ENCODE measurements at places on chromosomes 4 and X.
A peak's percentile ranks its signal among the peaks of the same experiment; 100 is the strongest.

GRCh38 chr4:114025176-114025777 lies 45.8 kb upstream of the ARSJ start:
- DNase-seq, result no peak

DNA sequence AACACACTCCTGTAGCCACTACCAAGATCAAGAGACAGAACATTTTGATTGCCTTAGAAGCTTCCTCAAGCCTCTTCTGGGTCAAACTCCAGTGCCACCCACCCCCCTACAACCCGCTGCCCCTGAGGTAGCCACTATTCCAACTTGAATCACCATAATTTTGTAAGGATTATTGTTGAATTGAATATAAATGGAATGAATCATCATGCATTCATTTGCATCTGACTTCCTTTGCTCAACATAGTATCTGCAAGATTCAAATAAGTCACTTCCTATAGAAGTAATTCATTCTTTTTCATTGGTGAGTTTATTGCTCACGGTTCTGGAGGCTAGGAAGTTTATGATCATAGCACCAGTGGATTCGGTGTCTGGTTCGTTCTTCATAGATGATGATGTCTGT lies 364.2 kb downstream of the SLITRK2 start:
- DNase-seq, result no peak

DNA sequence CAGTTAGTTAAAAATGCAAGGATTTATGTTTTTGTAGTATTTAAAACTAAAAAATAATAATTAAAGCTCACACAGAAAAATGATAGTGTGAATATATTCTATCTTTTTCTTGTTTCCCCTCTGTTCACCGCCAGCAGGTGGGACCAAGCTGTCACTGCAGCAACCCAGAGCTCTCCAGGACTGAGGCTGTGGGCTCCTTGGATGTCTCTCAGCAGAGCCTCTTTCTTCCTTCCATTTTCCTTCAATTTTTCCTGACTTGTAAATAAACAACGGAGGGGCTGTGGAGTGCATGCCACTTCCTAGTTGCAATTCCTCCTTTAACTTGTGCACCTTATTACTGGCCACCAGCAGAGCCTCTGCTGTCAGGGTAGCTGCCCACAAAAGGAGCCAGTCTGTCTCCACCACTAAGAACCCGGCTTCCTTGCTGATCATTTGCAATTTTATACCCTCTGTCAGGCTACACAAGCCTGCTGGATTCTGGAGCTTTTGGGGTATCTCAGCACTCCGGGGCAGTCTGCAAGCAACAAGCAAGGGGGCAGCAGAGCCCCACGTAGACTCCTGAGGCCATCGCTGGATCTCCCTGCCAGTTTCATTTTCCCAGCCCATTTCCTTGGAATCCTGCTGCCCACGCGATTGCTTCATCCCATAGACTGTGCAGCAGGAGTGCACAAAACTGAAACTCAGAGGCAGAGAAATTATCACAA lies 1467.4 kb downstream of the C4orf33 start:
- DNase-seq, result no peak

DNA sequence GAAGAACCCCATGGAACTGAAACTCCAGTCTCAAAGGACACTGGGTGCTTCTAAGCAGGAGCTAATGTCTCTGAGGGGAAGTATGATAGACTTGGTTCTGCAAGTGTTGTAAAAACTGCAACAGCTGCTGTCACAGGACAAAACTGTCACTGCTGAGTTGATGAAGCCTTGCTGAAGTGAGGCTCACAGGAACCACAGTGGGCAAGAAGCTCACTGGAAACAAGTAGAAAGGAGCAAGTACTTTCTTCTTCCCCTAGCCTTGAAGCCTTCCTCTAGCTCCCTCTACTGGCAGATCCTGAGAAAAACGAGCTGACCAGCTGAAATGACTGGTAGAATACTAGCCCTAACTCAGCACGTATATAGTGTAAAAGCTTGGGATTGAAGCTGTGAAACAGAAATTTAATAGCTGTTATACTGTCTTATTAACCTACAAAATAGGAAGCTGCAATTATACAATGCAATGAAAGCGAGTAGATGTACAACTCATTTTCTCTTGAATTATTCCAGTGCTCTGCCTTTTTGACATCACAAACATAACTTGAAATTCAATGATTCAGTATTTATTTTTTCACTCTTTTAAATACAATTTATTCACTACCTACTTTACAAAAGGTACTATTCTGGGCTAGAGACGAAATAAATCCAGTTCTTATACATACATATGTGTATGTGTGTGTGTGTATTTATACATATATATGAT lies 91.4 kb downstream of the GABRB1 start:
- peak; percentile 54 for DNase-seq

DNA sequence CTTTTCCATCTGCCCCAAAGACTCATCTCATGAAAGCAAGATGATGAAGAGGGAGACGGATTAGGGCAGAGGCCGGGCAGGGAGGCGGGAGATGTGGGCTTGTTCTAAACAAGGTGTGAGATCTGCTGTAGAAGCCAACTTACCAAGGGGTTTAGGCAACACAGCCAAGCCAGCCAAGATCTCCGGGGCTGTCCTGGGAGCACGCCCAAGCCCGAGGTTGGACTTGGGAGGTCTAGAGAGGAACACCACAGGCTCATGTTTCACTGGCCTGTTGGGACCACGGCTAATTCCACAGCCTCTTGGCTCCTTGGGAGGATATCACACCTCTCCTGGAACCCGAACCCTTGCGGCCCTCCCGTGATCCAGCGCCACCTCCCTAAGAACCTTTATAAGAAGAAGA lies 171.4 kb downstream of the CRLF2 start:
- DNase-seq, result no peak

- DNase-seq, result no peak
Observed at GRCh38 chrX:10367406-10367805, 210.6 kb downstream of the CLCN4 start.

- DNase-seq, result no peak
Observed at GRCh38 chr4:161444626-161445025, 719.2 kb downstream of the FSTL5 start.

- no peak for DNase-seq
Observed at GRCh38 chr4:19026281-19026680, 1004.7 kb upstream of the LCORL start.

DNA sequence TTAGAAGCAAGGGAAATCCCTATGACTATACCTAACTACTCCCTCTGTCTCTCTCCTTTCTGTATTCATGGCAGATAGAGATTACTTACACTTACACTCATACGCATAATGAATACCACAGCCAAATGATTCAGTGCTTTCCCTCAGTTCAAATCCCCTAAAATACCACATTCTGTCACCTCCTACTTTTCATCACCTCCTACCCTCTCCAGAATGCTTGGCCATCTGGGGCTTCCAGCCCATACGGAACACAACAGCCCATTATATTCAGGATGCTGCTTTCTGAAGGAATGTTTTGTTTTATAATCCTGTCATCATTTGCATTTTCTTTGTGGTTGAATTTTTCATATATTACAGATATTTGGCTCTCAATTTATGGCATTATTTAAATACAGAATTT lies 361.6 kb downstream of the GRIA2 start:
- no peak for DNase-seq

Data from stimulated activated naive CD8-positive, alpha-beta T cell treated with anti-CD3 and anti-CD28 coated beads, Interleukin-15, amount 100 ng/mL, for 72 hours (primary cell).